Upper lobe of right lung (tissue), 1 donor: ENCODE measurements at places on chromosomes 13 and 19. TPM values are rescaled to one million over a fixed set of nuclear protein-coding genes. Genes with fewer than 3 reads are reported as not detected.

DNA sequence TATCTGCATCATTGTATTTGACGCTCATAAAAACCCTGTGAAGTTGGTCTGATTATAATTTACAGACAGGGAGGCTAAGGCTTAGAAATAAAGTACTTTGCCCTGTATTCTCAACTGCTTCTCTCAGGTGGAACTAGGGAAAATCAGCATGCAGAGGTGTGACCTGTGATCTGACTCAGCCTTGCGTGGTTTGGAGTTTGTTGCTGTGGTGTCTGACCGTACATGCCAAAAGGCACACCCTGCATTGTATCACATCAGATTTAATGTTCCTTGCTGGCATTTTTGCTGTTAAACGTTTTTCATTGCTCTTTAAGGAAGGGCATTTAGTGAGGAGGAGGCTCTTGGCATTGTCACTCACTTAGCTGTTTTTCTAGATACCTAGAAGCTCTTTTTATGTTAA is 58.8 kb upstream of the C1QTNF9B start:
- H3K4me3 ChIP-seq = no peak overlapping the region
- H3K36me3 ChIP-seq = no peaks in the 10 kb centered on the region
- no peak for DNase-seq
- no peak overlapping the region for H3K27ac ChIP-seq
- H3K4me1 ChIP-seq = no peaks in the 10 kb centered on the region

ANGPTL4 gene
- total RNA-seq = 6.3 TPM

GRCh38 chr13:22505489-22505888 is 675.3 kb upstream of the SGCG start:
- no peaks in the 10 kb centered on the region for H3K36me3 ChIP-seq
- H3K27ac ChIP-seq = no peak overlapping the region
- peaks cover 6% of the 10 kb centered on the region for H3K4me1 ChIP-seq

DNA sequence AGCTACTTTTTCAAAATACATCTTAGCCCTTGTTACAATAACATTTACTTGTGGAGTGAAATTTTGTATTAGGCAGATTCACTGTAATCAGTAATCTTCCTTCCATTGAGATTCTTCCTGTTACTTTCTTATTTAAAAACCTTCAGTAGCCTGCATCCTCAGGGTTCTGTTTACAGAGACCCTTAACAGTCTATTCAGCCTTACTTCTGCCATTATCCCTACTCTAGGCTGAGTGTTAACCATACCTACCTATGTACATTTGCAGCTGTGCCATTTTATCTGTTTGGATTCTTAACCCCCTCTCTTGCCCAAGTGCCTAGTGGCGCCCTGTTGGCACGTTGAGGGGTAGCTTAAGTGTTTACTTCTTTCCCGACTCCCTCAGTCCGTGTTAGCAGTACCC is 71.9 kb downstream of the LRCH1 start:
- no peak overlapping the region for H3K4me3 ChIP-seq
- peaks cover 31% of the 10 kb centered on the region for H3K4me1 ChIP-seq

LIPE gene
- total RNA-seq = 3.9 TPM

GRCh38 chr19:16197188-16197621 is 506 bp upstream of the AP1M1 start:
- no peak for DNase-seq
- H3K36me3 ChIP-seq = peaks cover 12% of the 10 kb centered on the region
- H3K27me3 ChIP-seq = no peaks in the 10 kb centered on the region
- peak overlapping the region; percentile 89 for H3K27ac ChIP-seq
- H3K4me1 ChIP-seq = peaks cover 23% of the 10 kb centered on the region
